ENCODE measurements at places on chromosomes 5 and 9.

DNA sequence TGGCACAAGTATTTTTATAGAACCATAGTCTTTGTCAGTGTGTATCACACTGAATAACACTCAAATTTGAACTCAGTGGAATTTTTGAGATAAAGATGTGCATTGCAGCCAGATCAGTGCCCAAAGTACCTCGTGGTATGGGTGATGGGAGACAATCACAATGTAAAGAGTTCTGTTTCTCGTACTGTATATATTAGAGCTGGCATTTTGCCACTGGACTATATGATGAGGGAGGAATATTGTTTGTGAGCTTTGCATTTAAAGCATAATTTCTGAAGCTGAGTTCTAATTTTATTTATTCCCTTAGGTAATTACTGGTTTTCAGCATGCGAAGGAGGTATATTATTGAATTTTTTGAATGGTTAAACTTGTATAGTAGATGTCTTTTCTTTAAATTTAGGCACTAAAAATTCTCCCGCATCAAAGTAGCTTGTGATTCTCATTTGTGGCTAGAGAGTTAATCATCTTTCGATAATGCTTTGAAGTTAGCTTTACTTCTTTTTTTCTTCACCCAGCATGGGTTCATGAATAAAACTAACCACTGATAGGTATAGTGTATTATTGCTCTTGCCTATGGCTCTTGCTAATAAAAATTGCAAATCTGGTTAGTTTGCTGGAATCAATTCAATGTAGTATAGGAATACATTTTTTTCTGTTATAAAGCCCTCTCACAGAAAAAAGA, 43.1 kb downstream of the PAM start:
- DNase-seq = no peak

DNA sequence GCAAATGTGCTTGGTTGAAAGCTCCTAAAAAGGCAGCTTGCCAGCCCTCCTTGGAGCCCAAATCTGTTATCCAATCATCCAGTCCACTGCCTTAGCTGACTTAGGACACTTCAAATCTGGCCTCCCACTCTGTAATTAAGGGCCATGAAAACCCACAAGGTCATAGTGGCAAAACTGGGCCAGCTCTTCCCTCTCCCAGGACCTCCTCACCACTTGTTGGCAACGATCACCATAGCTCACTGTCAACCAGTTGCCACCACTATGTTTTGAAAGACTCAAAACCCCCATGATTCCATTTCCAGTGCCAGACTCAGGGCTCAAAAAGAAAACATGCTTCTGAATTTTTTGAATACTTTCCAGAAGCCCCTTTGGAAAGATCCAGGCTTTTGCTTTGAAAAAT, 107.5 kb downstream of the NREP start:
- no peak for DNase-seq

- DNase-seq = no peak
Observed at GRCh38 chr5:1438871-1439270, 6.4 kb downstream of the SLC6A3 start.

DNA sequence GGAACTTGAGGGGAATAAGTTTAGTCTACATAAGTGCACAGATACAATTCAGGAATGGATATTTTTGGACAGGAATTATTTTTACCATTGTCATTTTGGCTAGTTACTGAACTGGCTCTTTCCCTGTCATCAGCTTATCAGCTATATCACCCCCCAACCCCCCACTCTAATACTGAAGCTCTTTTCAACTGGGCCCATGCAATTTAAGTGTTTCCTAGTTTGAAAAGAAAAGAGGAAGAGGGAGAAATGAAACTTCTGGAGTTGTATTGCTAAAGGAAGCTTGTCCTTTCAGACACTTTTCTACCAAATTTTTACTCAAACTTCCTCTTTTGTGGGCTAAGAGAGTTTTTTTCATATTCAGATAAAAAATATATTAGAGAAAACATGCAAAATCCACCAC, 18.5 kb upstream of the TIMD4 start:
- no peak for DNase-seq

- no peak for DNase-seq
Observed at GRCh38 chr9:35651956-35652828, 1.5 kb upstream of the SIT1 start.

- DNase-seq = no peak
Observed at GRCh38 chr9:15909297-15909696, 356.5 kb downstream of the CCDC171 start.

DNA sequence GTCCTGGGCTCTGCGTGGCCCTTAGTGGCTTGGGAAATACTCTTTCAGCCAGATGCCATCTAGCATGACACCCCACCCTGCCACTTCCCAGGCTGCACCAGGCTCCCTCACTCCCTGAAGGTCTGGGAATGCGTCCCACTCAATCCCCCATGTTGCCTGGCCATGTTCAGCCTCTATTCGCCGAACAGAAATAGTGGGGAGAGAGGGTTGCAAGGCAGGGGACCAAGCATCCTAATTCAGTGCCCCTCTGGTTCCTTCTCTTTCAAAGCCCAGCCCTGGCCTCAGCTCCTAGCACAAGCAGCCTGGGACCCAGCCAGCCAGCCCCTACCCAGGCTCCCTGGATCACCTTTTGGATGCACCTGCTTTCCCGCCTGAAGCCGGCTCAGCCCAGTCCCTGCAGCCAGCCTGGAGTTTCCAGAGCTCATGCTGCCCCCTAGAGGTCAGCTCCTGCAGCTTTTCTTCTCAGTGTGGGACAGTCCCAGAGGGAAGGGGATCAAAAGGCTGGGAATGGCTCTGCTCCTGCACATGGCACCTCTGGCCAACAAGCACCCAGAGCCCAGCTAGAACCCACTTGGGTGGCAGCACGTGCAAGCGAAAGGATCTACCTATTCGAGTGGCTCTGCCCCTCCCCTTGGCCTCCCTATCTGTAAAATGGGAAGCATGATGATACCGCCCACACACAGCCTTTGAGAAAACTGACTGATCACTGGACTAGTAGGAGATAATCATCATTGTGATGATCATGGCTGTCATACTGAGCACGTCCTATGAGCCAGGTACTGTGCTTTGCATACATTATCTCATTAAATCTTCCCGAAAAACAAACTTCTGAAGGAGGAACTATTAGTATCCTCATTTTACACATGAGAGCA, 48.7 kb upstream of the C5orf58 start:
- peak; percentile 25 for DNase-seq

DNA sequence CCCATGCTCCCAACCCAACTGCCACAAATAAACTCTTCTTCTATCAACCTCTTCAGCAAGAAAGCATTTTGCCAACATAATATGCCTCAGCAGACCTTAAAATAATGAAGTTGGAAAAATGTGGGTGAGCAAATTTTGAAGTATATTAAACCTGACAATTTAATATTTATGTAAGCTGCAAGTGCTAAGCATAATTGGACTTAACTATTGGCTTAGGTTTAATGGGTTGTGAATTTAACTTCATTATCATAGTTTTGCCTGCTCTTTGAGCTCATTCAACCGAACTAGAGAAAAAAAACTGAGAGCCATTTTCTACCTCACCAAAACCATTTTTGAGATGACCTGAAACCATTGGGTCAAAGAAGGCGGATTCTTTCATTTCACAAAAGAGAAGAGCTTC, 805.5 kb upstream of the DMAC1 start:
- no peak for DNase-seq

DNA sequence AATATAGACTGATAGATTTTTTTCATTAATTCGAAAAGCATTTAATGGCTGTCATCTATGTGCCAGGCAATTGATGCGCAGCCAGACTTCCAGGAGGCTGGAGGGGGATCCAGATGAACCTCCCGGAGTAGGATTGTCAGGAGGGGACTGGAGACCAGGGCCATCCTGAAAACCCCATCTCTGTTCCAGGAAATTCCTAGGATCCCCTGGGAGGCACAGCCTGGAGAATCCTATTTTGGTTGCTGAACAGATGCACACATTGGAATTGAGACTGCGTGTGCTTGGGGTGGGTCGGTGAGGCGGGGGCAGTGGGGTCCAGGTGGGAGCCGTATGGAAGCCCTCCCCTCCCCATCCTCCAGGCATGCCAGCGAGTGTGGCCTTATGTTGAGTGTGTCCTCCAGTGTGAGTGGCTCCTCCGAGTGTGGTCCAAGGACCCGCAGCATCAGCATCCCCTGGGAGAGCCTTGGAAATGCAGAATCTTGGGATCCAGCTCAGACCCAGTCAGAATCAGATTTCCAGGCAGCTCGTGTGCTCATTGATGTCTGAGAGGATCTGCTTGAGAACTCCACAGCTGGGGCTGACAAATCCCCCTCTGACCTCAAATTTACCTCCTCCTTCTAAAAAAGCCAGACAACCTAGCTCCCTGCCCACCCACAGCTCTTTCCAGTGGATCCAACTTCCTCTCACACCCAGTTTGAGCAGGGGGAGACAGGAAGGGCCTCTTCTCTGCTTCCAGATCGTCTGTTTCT, 38.7 kb downstream of the ROPN1L start:
- no peak for DNase-seq

DNA sequence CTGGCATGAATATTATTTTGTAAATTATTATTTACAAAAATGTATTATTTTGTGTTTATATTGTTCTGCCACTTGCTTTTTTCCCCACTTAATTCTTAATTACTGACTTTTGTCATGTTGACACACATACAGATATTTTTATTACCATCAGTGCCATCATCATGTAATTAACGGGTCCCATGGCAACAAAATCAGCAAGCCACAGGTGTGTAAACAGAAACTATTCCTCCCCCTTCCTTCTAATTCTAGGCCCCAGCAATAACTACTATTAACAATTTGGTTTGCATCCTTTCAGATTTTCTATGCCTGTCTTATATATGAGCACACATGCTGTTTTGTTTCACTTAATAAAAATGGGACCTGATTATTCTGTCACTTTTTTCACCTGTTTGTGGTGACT, 29.3 kb downstream of the CYFIP2 start:
- no peak for DNase-seq

- DNase-seq = no peak
Observed at GRCh38 chr9:112002847-112003457, 106.3 kb downstream of the UGCG start.

GRCh38 chr9:95373782-95374487, 56.4 kb upstream of the FANCC start:
- DNase-seq = no peak

DNA sequence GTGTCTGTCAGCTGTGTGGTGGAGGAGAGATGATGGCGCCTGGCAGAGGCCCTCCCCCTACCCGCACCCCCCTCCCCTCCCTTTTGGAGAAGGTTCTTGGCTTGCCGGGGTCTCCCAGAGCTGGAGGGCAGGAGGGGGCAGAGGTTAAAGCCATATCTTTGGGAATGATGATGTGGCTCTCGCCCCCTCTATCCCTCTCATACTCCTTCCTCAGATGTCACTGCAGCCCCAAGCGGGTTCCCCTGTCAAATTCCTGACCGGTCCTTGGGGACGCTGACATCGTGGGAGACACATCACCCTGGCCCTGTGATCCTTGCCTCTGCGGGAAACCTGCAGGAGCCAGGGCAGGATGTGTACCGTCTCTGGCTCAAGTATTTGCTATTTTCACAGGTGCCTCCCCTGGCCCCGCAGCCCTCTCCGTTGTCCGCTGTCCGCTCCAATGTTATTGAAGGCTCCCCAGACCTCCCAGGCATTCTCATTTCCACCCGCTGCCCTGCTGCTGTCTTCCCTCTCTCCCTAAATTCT, 109.5 kb downstream of the FOXD1 start:
- DNase-seq = no peak

DNA sequence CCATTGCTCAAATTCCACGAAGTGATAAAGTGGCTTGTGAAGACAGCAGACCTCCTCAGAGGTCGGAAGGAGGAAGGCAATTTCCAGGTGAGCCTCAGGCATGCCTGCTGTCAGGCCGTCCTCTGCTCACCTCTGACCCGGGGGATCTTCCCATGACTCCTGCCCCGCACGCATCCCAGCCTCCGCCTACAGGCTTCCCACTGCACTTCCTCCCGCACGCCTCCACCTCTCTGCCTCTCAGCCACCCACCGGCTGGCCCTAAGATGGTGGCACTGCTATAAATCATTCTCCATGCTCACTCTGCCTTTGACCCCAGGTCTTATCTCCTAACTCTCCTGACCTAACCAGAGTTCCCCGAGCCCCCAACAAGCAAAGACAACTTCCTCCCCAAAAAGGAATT, 49.4 kb upstream of the DNAH5 start:
- DNase-seq = no peak

- no peak for DNase-seq
Observed at GRCh38 chr9:96199006-96199405, 103.0 kb downstream of the HSD17B3 start.
